ENCODE measurements at places on chromosomes 2 and 18.

DNA sequence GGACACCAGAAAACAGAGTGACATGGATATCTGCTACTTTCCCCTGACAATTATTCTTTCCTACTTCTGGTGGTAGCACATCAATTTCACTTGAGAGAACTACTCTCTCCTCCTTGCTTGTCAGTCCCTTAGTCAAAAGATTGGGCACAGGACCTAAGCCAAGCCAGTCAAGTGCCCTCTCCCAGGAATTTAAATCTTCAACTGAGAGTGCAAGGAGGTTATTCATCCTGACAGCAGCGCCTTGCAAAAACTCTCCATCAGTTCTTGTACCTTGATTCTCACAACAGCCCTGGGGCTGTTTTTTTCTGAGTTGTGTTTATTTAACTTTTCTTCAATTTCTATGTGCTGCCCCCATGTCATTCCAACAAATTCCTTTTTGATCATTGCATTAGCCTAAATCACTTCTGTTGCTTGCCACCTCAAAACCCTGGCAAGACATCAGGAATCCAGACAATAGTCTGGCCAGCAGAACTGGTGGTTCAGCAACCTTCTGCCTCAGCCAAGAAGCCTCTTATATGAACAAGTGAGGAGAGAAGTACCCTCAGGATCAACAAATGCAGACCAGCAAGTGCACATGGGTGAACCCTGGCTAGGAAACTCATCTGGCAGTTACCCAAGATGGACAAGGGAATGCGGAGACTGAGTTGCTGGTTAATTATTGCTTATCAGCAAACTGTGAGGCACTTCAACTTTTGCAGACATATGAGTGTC lies 19.4 kb downstream of the COL4A3 start:
- DNase-seq, result no peak

DNA sequence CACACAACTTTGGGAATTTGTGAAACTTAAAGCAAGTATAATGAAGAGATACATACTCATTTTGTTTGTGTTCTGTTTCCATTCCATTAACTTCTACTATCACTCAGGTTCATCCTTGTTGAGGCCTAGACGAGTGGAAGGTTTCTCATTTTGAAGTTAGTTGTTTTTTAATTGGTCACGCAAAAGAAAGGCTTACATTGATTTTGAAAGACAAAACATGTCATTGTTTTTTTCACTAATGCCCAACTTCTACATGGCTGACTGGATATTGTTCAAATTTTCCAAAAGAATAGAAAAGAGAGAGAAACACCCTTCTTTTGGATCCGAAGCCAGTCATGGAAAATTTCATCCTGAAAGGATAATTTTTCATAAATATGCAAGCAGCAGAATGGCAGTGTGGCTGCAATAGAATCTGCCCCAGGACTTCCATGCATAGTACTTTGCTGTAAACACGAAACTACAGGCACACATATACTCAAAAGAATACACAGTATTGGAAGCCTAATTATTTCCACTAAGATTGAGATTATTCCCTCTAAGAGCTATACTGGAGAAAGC lies 27.4 kb downstream of the PRKCE start:
- no peak for DNase-seq

- no peak for DNase-seq
These were observed 442.2 kb downstream of the DSEL start for GRCh38 chr18:67074309-67074708.

- DNase-seq, result no peak
These were observed 76.4 kb upstream of the CDKL4 start for GRCh38 chr2:39320162-39320561.
